Progenitor cell of endocrine pancreas (in vitro differentiated cells): ENCODE measurements at places on chromosomes 5 and 9. TPM values are rescaled to one million over a fixed set of nuclear protein-coding genes. Genes with fewer than 3 reads are reported as not detected.

Gene FOXD1
- 0.19 and 0.29 TPM in 2 replicates for total RNA-seq

DNA sequence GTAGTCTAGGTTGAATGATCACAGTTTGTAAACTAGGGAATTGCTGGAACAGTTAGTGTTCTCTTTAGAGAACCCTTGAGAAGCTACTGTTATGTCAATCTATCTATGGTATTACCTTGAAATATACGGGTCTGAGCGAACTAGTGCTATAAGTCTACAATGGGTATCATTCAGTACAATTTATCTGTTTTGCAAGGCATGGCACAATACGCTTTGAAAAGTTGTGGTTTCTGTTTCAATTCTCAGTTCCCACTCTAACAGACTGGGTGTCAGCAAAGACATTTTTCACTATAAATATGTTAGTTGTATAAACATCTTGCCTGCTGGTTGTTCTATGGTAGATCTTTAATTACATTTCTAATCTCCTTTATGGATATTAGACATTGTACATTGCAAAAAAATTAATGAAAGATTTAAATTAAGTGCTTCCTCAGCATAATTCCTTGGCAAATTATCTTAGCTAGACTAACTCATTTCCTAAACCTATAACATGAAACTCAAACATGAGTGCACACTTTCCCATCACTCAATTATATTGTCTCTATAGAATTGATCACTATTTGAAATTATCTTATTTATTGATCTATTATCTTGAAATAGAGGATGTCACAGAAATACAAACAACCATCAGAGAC, 24.9 kb upstream of the SLCO6A1 start:
- no peak overlapping the region for H3K27ac ChIP-seq
- H3K27me3 ChIP-seq = no peaks in the 10 kb centered on the region
- no peak overlapping the region for H3K4me3 ChIP-seq
- H3K36me3 ChIP-seq = peaks cover 2% of the 10 kb centered on the region
- no peaks in the 10 kb centered on the region for H3K4me1 ChIP-seq
- DNase-seq = no peak

Gene SLC1A1
- total RNA-seq = 3.8 and 5.6 TPM in 2 replicates

DNA sequence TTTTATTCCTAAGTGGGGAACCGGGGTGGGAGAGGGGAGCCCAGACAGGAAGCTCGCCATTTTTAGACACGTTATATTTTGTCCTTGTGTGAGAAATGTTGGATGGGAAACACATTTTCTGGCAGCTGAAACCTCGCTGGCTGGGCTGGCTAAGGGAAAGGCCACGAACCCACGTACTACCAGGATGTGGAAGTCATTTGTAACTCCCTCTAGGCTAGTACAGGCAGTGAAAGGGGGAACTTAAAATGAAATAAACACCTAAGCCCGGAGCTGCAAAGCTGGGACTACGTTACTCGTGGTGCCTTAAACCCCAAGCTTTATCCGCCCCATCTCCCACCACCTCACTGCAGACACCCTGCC, 42.5 kb downstream of the TMEM174 start:
- no peak for DNase-seq
- H3K36me3 ChIP-seq = no peaks in the 10 kb centered on the region
- peaks cover 90% of the 10 kb centered on the region for H3K27me3 ChIP-seq
- no peak overlapping the region for H3K27ac ChIP-seq
- H3K4me3 ChIP-seq = peak overlapping the region; percentile 63
- peaks cover 6% of the 10 kb centered on the region for H3K4me1 ChIP-seq

GRCh38 chr5:104189909-104190308, 627.3 kb upstream of the NUDT12 start:
- H3K4me3 ChIP-seq = no peak overlapping the region
- H3K36me3 ChIP-seq = no peaks in the 10 kb centered on the region
- no peaks in the 10 kb centered on the region for H3K27me3 ChIP-seq
- no peaks in the 10 kb centered on the region for H3K4me1 ChIP-seq

- no peaks in the 10 kb centered on the region for H3K27me3 ChIP-seq
- DNase-seq = no peak
- H3K4me1 ChIP-seq = peaks cover 5% of the 10 kb centered on the region
- no peak overlapping the region for H3K4me3 ChIP-seq
- no peak overlapping the region for H3K27ac ChIP-seq
Measured at GRCh38 chr5:119458911-119459632, 6.8 kb downstream of the HSD17B4 start.

Gene PCDH1
- 5.5 and 6.3 TPM in 2 replicates for total RNA-seq

- no peak for DNase-seq
- H3K36me3 ChIP-seq = no peaks in the 10 kb centered on the region
- H3K4me3 ChIP-seq = no peak overlapping the region
- H3K4me1 ChIP-seq = no peaks in the 10 kb centered on the region
Measured at GRCh38 chr5:143251946-143252345, 151.5 kb downstream of the NR3C1 start.

DNA sequence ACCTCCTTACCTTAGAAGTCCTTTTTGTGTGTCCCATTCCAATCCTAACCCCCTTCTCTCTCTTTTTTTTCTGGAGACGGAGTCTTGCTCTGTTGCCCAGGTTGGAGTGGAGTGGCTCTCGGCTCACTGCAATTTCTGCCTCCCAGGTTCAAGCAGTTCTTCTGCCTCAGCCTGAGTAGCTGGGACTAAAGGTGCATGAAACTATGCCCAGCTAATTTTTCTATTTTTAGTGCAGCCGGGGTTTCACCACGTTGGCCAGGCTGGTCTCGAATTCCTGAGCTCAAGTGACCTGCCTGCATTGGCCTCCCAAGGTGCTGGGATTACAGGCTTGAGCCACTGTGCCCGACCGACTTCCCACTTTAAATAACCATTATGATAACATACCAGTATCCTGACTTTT, 17.5 kb downstream of the TMEM38B start:
- no peak overlapping the region for H3K4me3 ChIP-seq
- H3K4me1 ChIP-seq = no peaks in the 10 kb centered on the region
- H3K27me3 ChIP-seq = no peaks in the 10 kb centered on the region
- no peak for DNase-seq

DNA sequence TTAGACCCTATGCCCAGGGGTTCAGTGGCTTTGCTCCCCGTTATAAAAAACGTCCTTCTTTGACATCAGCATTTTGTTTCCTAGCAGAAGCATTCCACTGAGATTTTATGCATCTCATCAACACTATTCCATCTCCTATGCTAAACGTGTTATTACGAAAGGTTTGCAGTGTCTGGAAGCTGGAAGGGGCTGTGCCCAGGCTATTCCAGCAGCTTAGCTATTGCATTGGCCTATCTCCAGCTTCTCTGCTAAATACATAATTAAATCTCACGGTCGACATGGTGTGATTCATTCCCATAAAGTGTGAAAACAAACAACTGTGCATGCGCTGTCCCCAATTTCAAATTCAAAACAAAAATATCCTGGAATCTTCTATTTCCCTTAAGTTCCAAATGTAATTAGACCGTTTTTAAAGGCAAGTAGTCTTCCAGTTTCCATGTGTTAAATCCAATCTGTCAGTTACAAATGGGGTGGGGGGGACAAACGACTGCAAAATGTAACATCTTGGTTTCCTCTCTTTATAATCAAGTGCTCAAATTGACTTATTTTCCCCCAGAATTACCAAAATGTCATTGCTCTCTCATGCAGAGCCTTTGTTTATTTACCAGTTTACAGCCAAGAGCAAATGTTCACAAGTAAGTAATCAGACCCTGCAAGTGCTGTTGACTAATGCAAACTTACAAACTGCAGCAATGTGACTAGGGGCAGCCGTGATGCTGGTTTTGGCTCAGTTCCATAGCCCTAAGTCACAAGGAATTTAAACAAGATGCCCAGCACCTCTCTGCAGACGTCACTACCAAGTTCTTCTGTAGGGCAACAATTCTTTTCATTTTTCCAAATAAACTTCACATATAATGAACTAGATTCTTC, 212.3 kb upstream of the RORB start:
- H3K4me1 ChIP-seq = no peaks in the 10 kb centered on the region
- H3K27me3 ChIP-seq = no peaks in the 10 kb centered on the region

DNA sequence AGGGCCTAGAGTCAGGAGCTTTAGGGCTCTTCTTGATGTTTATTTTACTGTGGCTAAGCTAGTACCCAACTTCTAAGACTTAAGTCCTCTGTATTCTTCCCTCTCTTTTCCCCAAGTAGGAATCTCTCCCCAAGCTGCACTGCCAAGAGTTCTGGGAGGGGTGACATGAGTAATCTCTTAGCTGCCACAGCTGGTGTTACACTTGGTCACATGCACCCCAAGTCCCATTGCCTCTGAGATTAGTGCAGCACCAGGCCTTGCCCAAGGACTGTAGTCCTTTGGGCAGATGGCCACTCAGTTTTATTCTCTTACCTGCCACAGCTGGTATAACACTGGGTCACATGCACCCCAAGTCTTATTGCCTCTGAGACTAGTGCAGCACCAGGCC, 114.7 kb upstream of the RIOK2 start:
- H3K27ac ChIP-seq = no peak overlapping the region
- H3K36me3 ChIP-seq = no peaks in the 10 kb centered on the region
- H3K4me3 ChIP-seq = no peak overlapping the region
- H3K27me3 ChIP-seq = no peaks in the 10 kb centered on the region
- no peaks in the 10 kb centered on the region for H3K4me1 ChIP-seq
- no peak for DNase-seq

- peaks cover 8% of the 10 kb centered on the region for H3K4me1 ChIP-seq
- H3K27ac ChIP-seq = no peak overlapping the region
- H3K4me3 ChIP-seq = no peak overlapping the region
- no peak for DNase-seq
- no peaks in the 10 kb centered on the region for H3K36me3 ChIP-seq
Measured at GRCh38 chr9:27183701-27184100, 74.7 kb downstream of the TEK start.

DNA sequence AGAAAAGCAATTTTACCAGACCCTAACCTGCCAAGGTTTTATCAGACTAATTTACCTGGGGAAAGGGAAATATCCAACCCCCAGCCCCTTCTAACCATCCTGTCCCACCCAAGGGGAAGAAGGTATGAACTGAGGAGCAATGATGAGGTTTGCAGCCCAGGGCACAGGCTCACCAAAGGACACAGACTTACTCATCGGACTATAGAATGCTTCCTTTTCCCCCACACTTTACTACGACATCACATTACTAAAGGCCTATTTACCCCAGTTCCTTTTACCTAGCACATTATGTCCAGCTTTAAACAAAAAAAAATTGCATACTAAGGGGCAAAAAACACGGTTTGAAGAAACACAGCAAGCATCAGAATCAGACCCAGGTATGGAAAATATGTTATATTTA, 94.1 kb upstream of the FST start:
- H3K27ac ChIP-seq = no peak overlapping the region
- H3K27me3 ChIP-seq = no peaks in the 10 kb centered on the region
- H3K4me3 ChIP-seq = no peak overlapping the region
- DNase-seq = no peak
- H3K36me3 ChIP-seq = no peaks in the 10 kb centered on the region

GRCh38 chr9:15306068-15306756, 804 bp downstream of the TTC39B start:
- peak overlapping the region; percentile 96 for H3K4me3 ChIP-seq
- H3K4me1 ChIP-seq = peaks cover 16% of the 10 kb centered on the region
- H3K27ac ChIP-seq = peak overlapping the region; percentile 79
- peaks cover 5% of the 10 kb centered on the region for H3K27me3 ChIP-seq
- no peaks in the 10 kb centered on the region for H3K36me3 ChIP-seq

Gene BAG1
- total RNA-seq = 67.7 and 71.5 TPM in 2 replicates

- H3K27me3 ChIP-seq = no peaks in the 10 kb centered on the region
- H3K4me3 ChIP-seq = no peak overlapping the region
- no peaks in the 10 kb centered on the region for H3K4me1 ChIP-seq
- DNase-seq = no peak
Measured at GRCh38 chr9:5113994-5114748, 71.3 kb downstream of the INSL6 start.

Gene ANKRD20A1
- total RNA-seq = 1.6 and 2.2 TPM in 2 replicates

Gene NTRK2
- total RNA-seq = 4.7 and 7.8 TPM in 2 replicates

GRCh38 chr5:139482050-139482889, at the start of gene STING1:
TSS of gene STING1 (minus strand) at chr5:139482758. CDS start at chr5:139481704, 1,054 bp downstream.
- no peaks in the 10 kb centered on the region for H3K4me1 ChIP-seq
- no peaks in the 10 kb centered on the region for H3K36me3 ChIP-seq
- peaks cover 4% of the 10 kb centered on the region for H3K27me3 ChIP-seq
- no peak within 1 kb of the TSS for H3K27ac ChIP-seq
- no peak within 1 kb of the TSS for H3K4me3 ChIP-seq

DNA sequence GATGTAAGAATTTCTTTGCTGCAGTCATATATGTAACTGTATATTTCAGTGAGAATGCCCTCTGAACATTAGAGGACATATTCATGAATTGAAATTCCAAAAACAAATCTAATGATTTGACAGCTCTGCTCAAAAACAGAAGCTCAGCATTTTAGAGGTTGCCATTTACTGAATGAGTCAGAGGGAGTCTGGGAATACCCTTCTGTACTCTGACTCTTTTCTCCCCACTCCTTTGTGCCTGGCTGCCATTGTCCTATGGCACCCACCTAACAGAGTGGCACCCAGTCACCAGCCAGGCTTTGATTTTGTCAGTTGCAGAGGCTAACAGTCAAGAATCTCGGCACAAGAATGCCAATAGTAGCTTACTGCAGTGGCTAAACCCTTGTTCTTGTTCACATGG, 133.6 kb downstream of the ATG10 start:
- no peaks in the 10 kb centered on the region for H3K36me3 ChIP-seq
- DNase-seq = no peak
- no peaks in the 10 kb centered on the region for H3K27me3 ChIP-seq
- H3K27ac ChIP-seq = no peak overlapping the region
- H3K4me3 ChIP-seq = no peak overlapping the region

DNA sequence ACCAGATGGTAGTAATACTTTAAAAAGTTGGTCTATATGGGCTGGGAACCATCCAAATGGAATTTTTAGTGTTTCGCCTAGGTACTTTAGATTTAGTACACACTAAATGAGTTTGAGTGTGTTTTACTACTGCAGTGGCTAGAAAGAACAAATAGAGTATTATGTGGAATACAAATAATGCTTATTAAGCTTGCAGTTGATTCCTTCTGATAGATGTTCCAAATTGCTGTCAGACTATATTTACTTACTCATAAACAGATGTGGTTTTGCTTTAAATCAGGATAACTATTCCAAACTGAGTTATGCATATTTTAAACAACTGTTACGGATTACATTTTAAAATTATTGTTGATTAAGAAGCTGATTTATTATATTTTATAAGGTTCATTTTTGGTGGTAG, 103.3 kb downstream of the ZSWIM6 start:
- H3K27ac ChIP-seq = no peak overlapping the region
- no peak overlapping the region for H3K4me3 ChIP-seq
- DNase-seq = no peak
- H3K4me1 ChIP-seq = peaks cover 10% of the 10 kb centered on the region
- no peaks in the 10 kb centered on the region for H3K27me3 ChIP-seq

GRCh38 chr5:1669276-1670155, 130.1 kb downstream of the MRPL36 start:
- peaks cover 7% of the 10 kb centered on the region for H3K4me1 ChIP-seq
- H3K27me3 ChIP-seq = peaks cover 70% of the 10 kb centered on the region
- no peak for DNase-seq
- no peaks in the 10 kb centered on the region for H3K36me3 ChIP-seq
- H3K27ac ChIP-seq = no peak overlapping the region

- H3K4me1 ChIP-seq = peaks cover 1% of the 10 kb centered on the region
Measured at GRCh38 chr9:75265525-75265972, 177.2 kb downstream of the OSTF1 start.

- H3K4me1 ChIP-seq = peaks cover 51% of the 10 kb centered on the region
- no peaks in the 10 kb centered on the region for H3K36me3 ChIP-seq
- no peak for DNase-seq
- H3K4me3 ChIP-seq = peak overlapping the region; percentile 93
- no peaks in the 10 kb centered on the region for H3K27me3 ChIP-seq
- peak overlapping the region; percentile 89 for H3K27ac ChIP-seq
Measured at GRCh38 chr9:127977884-127978647, 2.7 kb downstream of the EEIG1 start.

- peaks cover 3% of the 10 kb centered on the region for H3K36me3 ChIP-seq
- no peaks in the 10 kb centered on the region for H3K27me3 ChIP-seq
- H3K4me1 ChIP-seq = peaks cover 5% of the 10 kb centered on the region
- DNase-seq = no peak
- peak overlapping the region; percentile 4 for H3K27ac ChIP-seq
Measured at GRCh38 chr5:172178301-172178987, 9.6 kb downstream of the STK10 start.
